ENCODE measurements at places on chromosomes 16 and 17.

- DNase-seq, result no peak
Measured at GRCh38 chr17:48751733-48752398, 23.3 kb upstream of the HOXB13 start.

GRCh38 chr16:64586781-64587180 lies 535.1 kb downstream of the CDH11 start:
- DNase-seq, result no peak

DNA sequence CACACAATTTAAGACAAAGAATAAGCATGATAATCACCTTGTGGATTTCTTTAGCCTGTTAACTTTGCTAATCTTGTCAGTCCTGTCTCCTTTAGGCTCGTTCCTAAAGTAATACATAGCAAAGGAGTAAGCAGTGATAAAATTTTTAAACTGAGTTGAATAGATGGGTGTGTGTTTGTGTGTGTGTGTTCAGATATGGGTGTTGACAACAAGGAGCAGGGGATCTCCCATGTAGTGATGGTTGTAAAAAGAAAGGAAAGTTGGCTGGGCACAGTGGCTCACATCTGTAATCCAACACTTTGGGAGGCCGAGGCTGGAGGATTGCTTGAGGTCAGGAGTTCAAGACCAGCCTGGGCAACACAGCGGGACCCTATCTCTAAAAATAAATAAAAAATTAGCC lies 44.6 kb upstream of the KCNJ2 start:
- no peak for DNase-seq

DNA sequence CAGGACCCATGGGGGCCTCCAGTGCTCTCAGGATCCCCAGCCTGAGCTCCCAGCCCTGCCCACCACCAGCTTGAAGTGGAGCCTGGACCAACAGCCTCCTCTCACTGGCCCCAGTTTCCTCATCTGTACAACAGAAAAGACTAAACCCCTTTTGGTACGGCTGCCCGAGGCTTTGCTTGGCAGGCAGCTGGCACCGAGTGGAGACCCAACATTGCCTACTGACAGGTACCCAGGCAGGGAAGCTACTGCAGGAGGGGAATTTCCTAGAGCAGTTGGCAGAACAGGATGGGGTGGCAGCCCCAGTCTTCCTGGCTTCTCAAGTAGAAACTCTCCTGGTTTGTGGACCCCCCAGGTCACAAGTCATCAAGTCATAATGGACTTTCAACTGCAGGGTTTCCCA lies 14.2 kb downstream of the SREBF1 start:
- no peak for DNase-seq

DNA sequence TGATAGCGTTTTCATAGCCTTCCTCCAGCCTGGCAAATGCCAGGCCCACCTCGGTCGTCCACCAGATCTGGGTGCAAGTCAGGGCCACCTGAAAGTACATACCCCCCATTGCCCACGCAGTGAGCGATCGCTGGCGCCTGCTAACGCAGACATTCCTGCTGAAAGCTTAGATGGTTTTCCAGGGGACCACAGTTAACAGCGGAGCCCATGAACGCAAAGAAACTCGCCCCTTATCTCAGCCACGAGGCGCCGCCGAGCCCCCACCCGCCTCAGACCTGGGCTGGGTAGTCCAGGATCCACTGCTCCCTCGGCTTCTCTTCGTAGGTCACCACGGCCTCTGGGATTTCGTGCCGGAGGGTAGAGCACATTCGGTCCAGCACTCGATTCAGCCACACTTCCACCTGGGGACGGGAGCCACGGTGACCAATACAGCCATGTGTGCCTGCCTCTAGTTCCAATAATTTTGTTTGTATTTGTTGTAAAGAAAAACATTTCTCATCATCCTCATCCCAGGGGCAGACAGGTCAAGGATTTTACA lies 74.5 kb downstream of the DNAH17 start:
- no peak for DNase-seq

Data from NCI-H446 treated with DMSO at 0.1 percent for 48 hours (cell line).